ENCODE measurements at places on chromosomes 16 and 17.

DNA sequence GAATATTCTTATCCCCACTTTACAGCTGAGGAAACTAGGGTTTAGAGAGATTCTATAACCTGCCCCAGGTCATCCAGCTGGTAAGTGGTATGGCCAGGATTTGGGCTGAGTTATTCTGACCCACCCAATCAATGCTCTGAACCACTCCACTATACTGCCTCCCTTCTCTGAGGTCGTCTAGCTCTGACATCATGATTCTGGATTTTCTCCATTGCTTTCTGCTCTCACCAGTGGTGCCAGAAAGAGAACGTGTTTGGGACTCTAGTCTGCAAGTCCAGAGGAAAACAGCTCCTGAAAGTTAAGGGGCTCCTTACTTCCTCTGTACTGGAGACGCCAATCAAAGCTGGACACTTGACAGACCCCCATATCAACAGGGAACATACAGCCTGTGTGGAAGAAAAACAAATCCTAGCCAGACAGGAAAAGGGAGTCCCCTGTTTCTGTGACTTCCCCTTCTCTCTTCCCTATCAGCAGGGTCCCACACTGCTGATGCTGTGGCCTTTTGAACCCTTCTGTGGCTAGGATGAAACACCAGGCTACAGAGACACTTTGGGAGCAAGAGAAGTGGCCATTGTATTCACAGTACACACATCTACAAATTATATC lies 6.0 kb upstream of the EZH1 start:
- DNase-seq, result no peak

- DNase-seq, result no peak
Measured at GRCh38 chr16:49640581-49640980, 215.3 kb downstream of the ZNF423 start.

- DNase-seq, result no peak
Measured at GRCh38 chr17:67390006-67390645, 13.0 kb downstream of the PITPNC1 start.

DNA sequence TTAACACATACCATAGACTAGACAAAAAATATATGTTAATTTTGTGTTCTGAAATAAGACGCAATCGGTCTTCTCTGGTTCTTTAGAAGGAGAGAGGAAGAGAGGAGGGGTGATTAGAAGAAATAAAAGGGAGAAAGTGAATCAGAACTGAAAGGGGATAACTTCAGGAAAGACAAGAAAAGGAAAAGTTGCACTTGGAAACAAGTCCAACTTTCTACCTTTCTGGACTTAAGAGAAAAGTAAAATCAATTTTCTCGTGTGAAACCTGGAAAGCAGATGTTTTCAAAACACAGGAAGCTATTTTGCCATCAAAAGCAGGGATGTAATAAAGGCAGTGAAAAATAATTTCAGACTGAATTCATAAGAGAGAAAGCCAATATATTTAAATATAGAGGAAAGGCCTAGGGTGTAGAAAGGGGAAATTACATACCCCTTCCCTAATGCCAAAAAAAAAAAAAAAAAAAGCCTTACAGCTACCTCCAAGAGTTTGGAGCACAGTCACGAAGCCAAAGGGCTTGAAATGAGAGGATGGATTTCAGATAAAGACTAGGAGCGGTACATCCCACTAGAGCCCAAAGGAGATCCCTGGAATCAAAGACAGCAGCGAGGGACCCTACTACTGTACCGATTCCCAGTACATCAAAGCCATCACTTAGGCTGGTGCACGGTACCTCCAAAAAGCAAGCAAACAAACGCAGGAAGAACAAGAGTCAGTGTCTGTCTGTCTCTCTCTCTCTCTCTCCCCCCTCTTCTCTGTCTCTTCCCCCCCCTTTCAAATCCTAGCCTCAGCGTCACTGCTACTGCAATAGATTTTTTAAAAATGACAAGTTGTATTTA lies 12.1 kb upstream of the ZFHX3 start:
- DNase-seq, result no peak

DNA sequence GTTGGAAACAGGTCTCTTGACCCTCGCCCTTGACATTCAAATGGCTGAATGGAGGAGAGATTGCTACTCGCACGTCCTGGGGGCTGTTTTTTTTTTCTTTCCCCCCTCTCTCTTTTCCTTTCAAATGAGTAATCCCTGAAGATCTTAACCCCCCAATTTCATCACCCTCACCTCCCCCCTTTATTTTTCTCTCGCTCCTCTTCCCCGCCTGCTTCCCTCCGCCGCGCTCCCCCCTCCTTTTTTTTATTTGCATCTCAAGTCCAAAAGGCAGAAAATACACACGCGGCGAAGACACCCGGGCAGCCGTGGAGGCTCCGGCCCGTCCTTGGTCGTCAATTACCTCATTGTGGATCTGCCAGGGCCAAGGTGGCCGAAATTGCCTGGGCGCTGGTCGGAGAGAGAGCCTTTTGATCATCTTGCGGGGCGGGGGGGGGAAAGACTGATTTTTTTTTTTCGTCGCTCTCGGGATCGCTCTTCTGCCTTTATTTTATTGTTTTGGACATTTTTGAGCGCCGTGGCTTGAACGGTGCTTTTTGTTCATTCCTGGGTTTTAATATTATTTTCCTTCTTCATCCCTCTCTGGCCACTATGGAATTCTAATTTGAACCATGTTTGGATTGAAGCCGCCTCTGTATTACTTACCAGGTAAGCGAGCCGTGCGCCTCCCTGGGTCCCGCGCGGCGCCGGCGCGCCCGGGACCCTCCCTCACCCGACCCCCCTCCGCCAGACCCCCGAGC lies 57.2 kb upstream of the GSE1 start:
- DNase-seq, result no peak

DNA sequence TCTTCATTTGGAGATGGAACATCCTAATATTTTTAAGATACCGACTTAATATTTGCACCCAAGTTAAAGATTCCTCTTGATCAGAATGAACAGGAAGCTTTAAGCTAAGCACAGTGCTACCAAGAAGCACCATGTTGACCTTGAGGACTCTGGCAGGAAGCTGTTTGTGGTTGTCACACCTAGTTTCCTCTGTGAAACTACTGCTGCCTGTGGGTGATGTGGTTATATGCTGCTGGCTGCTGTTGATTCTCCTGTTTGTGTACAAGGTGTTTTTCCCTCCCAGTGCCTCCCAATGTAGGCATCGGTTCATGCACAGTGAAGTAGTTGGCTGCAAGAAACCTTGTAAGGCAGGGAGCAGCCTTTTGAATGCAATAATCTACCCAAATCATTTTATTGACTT lies 23.4 kb downstream of the RBL2 start:
- DNase-seq, result no peak

- DNase-seq, result no peak
Measured at GRCh38 chr16:74830648-74831047, 56.0 kb upstream of the FA2H start.

DNA sequence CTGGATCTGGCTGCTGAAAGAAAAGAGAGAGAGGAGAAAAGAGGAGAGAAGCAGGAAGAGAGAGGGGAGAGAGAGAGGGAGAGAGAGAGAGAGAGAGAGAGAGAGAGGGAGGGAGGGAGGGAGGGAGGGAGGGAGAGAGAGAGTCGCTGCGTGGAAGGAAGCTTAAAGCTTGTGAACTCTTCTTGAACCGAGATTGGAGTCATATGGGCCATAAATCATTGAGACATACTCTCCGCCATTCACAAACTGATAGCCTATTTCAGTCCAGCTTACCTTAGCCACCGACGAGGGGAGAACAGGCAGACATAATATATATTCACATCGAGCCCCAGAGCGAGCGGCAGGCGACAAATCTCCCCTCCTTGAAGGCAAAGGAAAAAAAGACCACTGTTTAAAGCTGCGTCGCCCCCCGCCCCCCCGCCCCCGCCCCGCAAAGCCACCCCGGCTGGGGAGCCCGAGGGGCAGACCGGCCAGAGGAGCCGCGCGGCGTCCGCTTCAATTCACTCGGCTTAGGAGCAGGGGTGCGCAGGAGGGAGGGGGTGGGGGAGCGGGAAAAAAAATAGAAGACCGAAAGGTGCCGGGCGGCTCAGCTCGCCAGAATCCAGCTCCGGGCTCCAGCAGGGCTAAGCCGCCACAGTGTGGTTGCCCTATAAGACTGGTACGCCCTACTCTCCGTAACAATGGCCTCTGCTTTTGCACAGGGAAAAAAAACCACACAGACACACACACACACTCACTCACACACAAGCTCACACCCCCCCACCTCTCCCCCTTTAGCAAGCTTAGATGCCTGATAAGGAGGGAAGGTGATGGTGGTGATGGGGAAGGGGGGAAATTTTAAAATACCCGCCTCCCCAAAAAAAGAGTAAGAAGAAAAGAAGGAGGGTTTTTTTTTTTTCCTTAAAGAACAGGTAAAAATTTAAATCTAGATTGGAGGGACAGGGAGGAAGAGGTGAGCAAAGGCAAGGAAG lies 10.6 kb upstream of the HOXB2 start:
- DNase-seq, result no peak
